Right ventricle myocardium inferior (tissue), 1 donor: ENCODE measurements at places on chromosomes 4 and X. TPM values are rescaled to one million over a fixed set of nuclear protein-coding genes. Genes with fewer than 3 reads are reported as not detected.

Gene KLHL34
- total RNA-seq, result 3.8 TPM

- no peak for DNase-seq
Measured at GRCh38 chrX:108397627-108398391, 40.4 kb downstream of the COL4A6 start.

Gene ARMCX4
- 5.3 TPM for total RNA-seq

Gene MAGEC2
- total RNA-seq, result not detected

- DNase-seq, result no peak
Measured at GRCh38 chr4:75004755-75005668, 72.1 kb downstream of the PARM1 start.

GRCh38 chrX:71532078-71532752 is 689 bp upstream of the OGT start:
- DNase-seq, result no peak

GRCh38 chrX:110008011-110008635 is 5.2 kb downstream of the TMEM164 start:
- DNase-seq, result no peak

- no peak for DNase-seq
Measured at GRCh38 chrX:132017431-132018185, 5.5 kb upstream of the STK26 start.

- DNase-seq, result no peak
Measured at GRCh38 chr4:67566335-67566734, 7.8 kb downstream of the STAP1 start.

DNA sequence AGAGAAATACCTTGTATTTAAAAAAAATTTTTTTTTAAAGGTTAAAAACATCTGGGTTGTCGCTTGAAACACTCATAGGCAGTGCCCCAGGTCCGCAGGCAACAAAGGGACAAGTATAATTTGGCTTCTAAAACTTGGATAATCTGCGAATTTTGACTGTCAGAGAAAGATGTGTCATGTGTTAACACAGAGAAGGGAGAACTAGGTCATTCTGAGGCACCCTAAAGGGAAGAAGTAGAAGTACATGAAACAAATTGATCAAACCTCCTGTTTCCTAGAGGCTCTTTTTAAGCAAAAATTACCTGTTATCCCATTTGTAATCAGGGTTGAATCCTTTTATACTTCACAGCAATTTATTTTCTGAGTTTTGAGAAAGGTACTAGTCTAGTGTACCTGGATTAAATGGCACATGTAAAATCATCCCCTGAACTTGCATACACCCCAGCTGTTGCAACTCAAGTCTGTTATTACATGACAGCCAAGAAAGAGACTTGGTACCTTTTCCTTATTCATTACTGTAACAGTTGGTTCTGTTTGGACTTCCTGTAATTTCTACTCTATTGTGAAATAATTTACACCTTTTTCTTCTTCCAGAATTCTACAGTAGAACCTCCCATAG is 1.7 kb downstream of the SRD5A3 start:
- no peak for DNase-seq

GRCh38 chr4:4784379-4784778 is 75.1 kb upstream of the MSX1 start:
- no peak for DNase-seq

DNA sequence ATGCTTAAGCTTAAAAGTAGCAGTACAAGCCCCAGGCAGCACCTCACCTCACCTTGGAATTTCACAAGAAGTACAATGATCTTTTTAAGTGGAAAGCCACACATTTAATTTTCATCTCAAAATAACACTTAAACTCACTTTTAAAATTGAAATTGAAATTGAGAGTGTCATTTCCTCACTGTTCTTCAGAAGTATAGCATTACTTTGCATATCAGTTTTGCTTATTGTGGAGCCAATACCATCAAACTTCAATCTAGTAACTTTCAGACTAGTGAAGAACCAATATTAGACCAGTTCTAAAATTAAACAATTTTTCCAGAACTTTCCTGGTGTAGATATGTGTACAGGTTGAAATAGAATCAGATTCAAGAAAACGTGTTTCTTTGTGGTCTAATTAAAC is 242.4 kb downstream of the NDST4 start:
- no peak for DNase-seq

GRCh38 chr4:8770518-8771257 is 101.0 kb downstream of the HMX1 start:
- peak; percentile 11 for DNase-seq

- DNase-seq, result no peak
Measured at GRCh38 chr4:160251522-160252170, 1148.8 kb downstream of the RAPGEF2 start.

DNA sequence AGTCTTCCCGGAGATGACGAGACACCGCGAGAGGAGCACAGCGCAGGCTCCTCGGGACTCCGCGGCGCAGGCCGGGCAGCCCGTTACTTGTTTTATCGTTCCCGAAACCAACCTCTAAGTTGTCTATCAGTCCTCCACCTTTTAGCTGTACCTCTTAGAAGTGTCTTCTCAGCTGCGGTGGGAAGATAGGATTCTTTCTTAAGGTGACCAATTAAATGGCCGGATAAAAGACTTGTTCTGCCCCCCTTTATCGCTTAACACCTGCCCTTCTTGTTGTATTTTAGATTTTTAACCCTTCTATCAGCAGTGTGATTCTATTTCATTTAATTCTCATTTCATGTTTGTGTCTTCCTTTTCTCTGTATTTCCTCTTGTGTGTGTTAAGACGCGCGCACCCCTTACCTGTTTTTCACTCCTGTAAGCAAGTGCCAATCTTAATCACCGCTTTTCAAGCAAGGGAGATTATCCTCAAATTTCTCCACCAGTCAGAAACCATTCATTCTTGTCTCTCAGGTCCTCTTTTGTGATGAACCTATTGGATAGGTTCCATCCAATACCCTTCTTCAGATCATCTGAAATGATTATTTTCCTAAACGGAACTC is at the start of gene SLC9B2:
Gene SLC9B2, minus strand, starts transcription at position 15 of the 601 bp plus-strand sequence. CDS start 9,211 bp downstream, outside the sequence.
- no peak for DNase-seq

Gene SYAP1
- 19.0 TPM for total RNA-seq

GRCh38 chr4:83138946-83139345 is 24.4 kb upstream of the PLAC8 start:
- DNase-seq, result no peak

- DNase-seq, result no peak
Measured at GRCh38 chrX:15864023-15864422, 9.4 kb upstream of the AP1S2 start.

- DNase-seq, result no peak
Measured at GRCh38 chr4:80206111-80206510, 8.8 kb downstream of the PRDM8 start.

DNA sequence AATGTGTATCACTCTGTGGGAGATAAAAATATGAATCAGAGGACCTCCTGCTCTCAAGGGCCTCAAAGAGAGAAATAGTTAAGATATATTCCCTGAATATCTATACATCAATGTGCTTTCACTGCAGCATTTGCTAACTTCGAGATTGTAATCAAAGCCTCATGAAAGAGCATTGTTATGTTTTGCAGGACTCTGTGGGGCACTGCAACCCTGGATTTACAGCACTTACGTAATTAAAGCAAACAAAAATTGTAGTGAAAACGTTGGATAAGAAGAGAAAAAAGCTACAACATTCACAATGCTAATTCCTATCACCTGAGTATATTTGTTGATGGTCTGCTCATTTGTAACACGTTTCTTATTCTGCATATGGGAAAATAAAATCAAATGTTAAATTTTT is 48.0 kb downstream of the ETNPPL start:
- DNase-seq, result no peak

Gene AKAP17A
- total RNA-seq, result 13.8 TPM

GRCh38 chrX:40107291-40108161 is 9.8 kb upstream of the BCOR start:
- peak; percentile 87 for DNase-seq

Gene CDS1
- total RNA-seq, result 0.68 TPM

Gene PAGE2B
- total RNA-seq, result not detected

DNA sequence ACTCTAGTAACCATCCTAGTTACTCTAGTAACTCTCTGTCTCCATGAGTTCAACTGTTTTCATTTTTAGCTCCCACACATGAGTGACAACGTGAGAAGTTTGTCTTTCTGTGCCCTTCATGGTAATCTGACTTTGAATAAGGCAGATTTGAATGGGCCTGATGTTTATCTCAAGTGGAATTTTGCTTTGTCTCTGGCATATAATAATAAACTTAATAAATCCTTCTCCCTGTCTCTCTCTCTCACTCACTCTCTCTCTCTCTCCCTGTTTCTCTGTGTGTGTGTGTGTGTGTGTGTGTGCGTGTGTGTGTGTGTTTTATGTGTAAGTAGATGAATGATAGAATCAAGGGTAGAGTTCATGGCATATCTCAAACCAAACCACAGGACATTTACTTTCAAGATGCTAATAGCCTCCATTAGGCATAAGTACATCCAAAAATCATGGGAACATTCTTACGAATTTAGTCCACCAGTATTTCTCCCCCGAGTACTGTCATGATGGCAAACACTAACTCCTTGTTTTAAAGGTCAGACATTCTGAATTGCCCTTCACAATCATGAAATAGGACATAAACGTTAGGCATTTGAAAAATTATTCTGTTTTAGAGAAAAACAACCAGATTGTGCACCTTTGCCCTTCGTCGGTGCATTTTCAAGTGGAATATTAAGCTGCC is 193.1 kb downstream of the SPATA18 start:
- DNase-seq, result no peak

GRCh38 chrX:134013092-134013497 is 27.7 kb upstream of the GPC3 start:
- no peak for DNase-seq

DNA sequence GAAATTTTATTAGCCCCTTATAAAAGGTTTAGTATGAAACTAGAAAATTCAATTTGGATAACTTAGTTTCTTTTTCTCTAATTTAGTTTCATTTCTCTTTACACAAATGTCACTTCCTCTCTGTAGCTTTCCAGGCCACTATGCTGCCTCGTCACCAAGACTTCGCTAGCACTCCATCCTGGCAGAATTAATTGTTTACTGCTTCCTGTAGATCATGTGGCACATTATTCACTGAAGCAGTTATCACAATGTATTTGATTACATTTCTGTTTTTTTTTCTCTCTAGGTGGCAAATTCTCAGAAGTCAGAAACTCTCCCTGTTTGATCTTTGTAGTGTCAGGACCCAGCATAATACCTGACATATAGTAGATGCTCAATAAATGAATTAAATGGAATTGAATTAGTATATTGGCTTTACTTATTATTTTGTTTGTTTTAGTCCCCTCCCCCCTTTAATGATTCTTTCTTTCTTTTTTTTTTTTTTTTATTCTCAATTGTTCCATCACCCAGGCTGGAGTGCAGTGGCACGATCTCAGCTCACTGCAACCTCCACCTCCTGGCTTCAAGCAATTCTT is 9.3 kb upstream of the SAT1 start:
- DNase-seq, result no peak

- DNase-seq, result no peak
Measured at GRCh38 chr4:19472666-19473065, 779.0 kb upstream of the SLIT2 start.

Gene CHM
- total RNA-seq, result 11.4 TPM

Gene IGFBP7
- total RNA-seq, result 862 TPM

Gene GPR50
- total RNA-seq, result not detected

- no peak for DNase-seq
Measured at GRCh38 chrX:6695717-6696116, 160.8 kb upstream of the VCX3A start.

Gene MORF4L2
- total RNA-seq, result 159 TPM

Gene LUZP4
- not detected for total RNA-seq

Gene DMD
- total RNA-seq, result 116 TPM

- no peak for DNase-seq
Measured at GRCh38 chr4:24956763-24957162, 43.9 kb upstream of the CCDC149 start.

GRCh38 chr4:189177130-189177529 is 763.5 kb upstream of the FRG1 start:
- DNase-seq, result no peak

- no peak for DNase-seq
Measured at GRCh38 chr4:41609851-41610250, 71.9 kb downstream of the LIMCH1 start.

GRCh38 chrX:103614999-103615398 is 7.2 kb downstream of the TCEAL3 start:
- DNase-seq, result no peak

GRCh38 chrX:104189837-104190236 is 23.6 kb downstream of the FAM199X start:
- DNase-seq, result no peak

- DNase-seq, result no peak
Measured at GRCh38 chr4:147826288-147826646, 94.4 kb downstream of the ARHGAP10 start.

DNA sequence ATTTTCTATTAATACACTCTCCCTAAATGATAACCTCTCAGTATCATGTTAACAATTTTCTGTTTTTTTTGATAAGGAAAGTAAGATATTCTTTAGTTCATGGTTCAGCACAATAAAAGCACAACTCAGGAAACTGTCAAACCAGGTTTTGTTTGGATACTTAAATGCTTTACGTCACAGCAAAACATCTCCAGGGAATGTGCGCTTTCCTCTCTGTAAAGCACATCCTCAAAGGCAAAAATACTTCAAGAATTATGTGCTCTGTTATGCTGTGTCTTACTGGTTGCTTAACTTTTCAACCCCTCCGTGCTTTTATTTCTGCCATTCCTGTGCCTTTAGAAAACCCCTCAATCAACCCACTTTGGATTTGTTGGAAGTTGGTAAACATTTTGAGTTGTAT is 27.8 kb downstream of the SNX25 start:
- no peak for DNase-seq

DNA sequence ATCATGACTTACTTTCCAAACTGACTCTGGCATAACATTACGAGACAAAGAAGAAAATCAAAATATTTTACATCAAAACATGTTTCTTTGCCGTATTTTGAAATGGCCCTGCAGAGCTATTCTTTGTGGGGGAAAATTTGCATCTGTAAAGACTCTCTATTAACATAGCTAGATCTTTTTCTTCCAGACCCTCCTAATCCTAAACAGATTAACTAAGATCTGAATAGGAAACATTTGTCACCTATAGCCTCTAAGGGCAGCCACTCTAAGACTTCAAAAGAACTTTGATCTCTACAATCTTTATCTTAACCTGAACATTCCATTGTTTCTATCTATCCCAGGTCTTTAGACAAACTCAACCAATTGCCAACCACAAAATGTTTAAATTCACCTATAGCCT is 176.6 kb upstream of the CENPE start:
- no peak for DNase-seq

GRCh38 chr4:152382057-152382785 is 153.7 kb downstream of the FBXW7 start:
- DNase-seq, result no peak

DNA sequence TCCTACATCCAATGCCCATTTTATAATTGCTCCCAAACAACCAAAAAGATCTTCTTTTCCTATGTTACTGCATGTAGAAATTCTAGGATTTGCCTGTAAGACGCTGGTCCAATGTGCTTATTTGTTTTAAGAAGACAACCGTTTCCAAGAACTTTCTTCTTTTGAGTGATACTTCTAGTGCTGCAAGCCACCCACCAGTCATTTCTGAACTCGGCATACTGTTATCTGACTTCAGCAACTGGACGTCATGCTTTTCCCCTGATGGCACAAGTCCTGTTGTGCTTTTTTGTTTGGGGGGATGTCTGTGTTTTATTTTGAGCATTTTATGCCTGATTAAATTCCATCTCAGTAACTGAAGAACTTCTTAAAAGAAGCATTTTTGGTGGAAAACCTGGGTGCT is 16.0 kb upstream of the RAP1GDS1 start:
- no peak for DNase-seq

- DNase-seq, result no peak
Measured at GRCh38 chr4:57044996-57045395, 65.2 kb downstream of the IGFBP7 start.

Gene SLIT2
- total RNA-seq, result 12.1 TPM

GRCh38 chr4:100317032-100317864 is 127.0 kb upstream of the DDIT4L start:
- no peak for DNase-seq

- no peak for DNase-seq
Measured at GRCh38 chrX:85159644-85160043, 83.9 kb downstream of the SATL1 start.
